Activated gamma-delta T cell (primary cell): ENCODE measurements at places on chromosomes 2 and 18.

DNA sequence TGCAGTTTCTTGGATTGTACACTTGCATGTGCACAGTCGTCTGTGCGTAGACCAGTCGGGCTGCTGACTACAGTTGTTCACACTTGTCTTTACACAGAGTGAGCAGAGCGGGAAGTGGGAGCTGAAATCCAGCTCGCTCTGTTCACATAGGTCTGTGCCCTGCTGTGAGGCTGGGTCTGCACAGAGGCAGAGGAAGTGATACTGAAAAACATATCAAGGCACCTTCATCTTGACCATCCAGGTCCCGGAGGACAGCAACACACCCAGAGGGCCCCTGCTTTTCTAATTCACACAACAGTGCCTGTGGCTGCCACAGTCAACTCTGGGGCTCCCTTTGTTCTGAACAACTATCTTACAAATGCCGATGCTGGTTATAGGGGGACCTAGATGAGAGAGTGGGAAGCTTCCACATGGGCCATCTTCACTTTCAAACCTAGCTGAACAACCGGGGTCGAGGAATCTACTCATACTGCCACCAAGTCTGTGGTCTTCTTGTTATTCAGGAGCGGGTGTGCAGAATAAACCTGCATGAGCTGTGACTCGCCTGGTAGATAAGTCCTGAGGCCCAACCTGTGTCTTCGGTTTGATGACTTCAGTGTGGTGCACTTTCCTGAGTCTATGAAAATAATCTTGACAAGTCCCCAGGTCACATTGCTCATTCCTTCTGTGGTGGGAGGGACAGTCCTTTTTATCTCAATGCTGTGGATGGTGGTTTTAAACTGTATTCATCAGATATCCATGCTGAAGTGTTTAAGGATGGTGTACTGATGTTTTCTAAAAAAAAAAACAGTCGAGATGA, 3.5 kb upstream of the ADNP2 start:
- no peak for DNase-seq

- DNase-seq = no peak
Measured at GRCh38 chr18:961644-962355, 57.1 kb downstream of the ADCYAP1 start.

DNA sequence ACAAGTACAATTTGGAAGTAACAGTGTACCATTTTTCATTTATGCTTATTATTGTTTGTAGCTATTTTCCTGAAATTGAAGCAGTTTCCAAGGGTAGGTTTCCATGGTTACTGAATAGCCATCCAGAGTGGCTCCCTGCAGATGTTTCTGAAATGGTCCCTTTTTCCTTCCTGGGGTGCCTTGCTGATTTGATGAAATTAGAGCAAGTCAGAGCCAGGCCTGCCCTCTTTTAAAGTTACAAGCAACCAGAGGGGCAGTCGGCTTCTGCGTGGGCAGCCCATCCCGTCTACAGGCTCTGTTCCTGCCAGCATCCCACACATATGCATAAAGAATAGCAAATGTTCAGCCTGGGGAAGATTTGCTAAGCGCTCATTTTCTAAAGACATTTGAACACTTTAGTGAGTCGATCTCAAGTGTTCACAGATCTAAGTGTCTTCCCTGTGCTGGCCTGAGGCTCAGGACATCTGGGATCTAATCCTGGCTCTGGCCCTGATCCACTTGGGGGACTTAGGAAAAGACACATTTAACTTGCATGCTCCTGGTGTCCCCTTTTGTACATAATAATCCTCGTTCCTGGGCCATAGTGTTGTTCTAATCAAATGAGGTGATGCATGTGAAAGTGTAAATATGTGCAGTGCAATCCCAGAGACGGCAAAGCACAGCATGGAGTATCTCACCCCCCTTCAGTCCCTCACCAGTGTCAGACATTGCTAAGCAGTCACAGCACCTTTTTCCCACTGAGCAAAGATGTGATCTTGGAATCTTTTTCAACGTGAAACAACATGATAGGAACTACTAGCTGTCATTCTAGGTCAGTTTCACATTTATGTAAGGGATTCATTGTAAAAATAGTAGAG, 92.2 kb downstream of the STPG4 start:
- DNase-seq = no peak

GRCh38 chr2:237333748-237334147, 80.2 kb downstream of the COL6A3 start:
- no peak for DNase-seq

- no peak for DNase-seq
Measured at GRCh38 chr2:27966466-27966865, 75.9 kb downstream of the BABAM2 start.
